ENCODE measurements at places on chromosomes 1 and 21. TPM values are rescaled to one million over a fixed set of nuclear protein-coding genes. Genes with fewer than 3 reads are reported as not detected.
A peak's percentile ranks its signal among the peaks of the same experiment; 100 is the strongest.

- no peak overlapping the region for H3K27ac ChIP-seq
- no peak overlapping the region for H3K4me3 ChIP-seq
- no peaks in the 10 kb centered on the region for H3K4me1 ChIP-seq
- no peak for DNase-seq
- H3K36me3 ChIP-seq: peaks cover 17% of the 10 kb centered on the region
- no peaks in the 10 kb centered on the region for H3K27me3 ChIP-seq
Observed at GRCh38 chr21:25983745-25984144, 186.8 kb downstream of the APP start.

DNA sequence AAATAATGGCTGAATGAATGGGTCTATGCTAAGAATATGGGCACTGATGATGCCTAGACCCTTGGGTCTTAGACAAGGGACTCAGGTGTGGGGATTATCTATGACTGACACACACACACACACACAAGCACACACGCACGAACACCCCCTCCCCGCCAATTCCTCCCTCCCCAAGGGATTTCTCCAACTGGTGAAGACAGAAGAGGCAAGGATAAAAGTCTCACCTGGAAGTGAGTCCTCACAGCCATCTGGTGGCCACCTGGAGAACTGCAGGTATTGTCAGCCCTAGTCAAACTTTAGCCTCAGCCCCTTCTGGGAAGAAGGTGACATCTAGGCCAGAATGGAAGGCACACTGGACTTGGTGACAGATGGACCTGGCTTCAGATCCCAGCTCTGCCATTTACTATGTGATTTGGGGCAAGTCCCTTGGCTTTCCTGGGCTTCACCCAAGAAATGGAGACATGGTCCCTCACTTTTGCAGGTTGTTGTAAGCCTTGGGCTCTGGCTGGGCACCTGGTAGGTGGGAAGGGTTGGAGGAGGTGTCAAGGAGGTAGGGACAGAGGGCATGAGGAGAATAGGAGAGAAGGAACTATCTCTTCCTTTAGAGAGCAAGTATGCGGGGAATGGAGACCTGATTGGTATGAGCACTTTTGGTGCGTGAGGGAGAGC lies 4.0 kb upstream of the GPR3 start:
- no peaks in the 10 kb centered on the region for H3K27me3 ChIP-seq
- peak; percentile 81 for DNase-seq
- no peaks in the 10 kb centered on the region for H3K36me3 ChIP-seq
- no peak overlapping the region for H3K4me3 ChIP-seq

GRCh38 chr1:162722036-162722435 lies 68.5 kb upstream of the HSD17B7 start:
- H3K27ac ChIP-seq: no peak overlapping the region
- no peak overlapping the region for H3K4me3 ChIP-seq
- DNase-seq: no peak
- H3K36me3 ChIP-seq: no peaks in the 10 kb centered on the region
- H3K27me3 ChIP-seq: no peaks in the 10 kb centered on the region
- H3K4me1 ChIP-seq: no peaks in the 10 kb centered on the region

DNA sequence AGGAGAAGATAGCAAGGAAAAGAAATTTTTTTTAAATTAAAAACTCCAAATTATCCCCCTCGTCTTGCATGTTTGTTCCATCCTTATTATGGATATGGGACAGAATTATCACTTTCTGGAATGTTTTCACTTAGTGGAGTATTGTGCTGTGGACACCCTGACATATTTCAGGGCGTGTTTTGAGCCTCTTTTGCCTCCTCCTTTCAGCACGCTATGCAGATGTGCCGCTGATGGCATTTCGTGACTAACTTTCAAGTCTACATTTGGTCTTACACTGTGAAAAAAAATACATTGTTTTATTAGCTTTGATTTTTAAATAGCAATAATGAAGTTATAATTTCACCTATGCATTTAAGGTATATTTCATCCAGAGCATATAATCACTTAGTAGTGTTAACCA lies 738.7 kb downstream of the LTN1 start:
- no peaks in the 10 kb centered on the region for H3K27me3 ChIP-seq
- DNase-seq: no peak
- H3K27ac ChIP-seq: no peak overlapping the region
- no peaks in the 10 kb centered on the region for H3K4me1 ChIP-seq
- H3K4me3 ChIP-seq: no peak overlapping the region
- no peaks in the 10 kb centered on the region for H3K36me3 ChIP-seq

DNA sequence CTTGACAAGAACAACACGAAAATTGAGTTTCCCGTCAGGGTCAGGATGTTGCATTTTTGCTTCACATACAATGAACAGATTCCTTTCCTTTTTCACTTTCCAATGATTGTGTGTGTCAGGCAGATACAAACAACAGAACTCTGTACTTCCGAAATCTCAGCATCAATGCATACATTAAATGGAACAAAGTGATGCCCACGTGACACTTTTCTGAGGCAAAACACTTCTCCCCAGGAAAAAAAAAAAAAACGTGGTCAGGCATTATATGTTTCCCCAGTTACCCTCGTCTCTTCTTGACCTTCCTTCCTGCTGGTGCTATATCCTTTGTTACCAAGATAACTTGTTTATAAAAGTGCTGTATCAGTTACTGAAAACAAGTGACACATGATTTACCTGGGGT lies 181.8 kb downstream of the ZNF281 start:
- DNase-seq: no peak
- no peaks in the 10 kb centered on the region for H3K36me3 ChIP-seq
- no peak overlapping the region for H3K27ac ChIP-seq
- H3K4me1 ChIP-seq: peaks cover 17% of the 10 kb centered on the region
- H3K4me3 ChIP-seq: no peak overlapping the region
- H3K27me3 ChIP-seq: no peaks in the 10 kb centered on the region

DNA sequence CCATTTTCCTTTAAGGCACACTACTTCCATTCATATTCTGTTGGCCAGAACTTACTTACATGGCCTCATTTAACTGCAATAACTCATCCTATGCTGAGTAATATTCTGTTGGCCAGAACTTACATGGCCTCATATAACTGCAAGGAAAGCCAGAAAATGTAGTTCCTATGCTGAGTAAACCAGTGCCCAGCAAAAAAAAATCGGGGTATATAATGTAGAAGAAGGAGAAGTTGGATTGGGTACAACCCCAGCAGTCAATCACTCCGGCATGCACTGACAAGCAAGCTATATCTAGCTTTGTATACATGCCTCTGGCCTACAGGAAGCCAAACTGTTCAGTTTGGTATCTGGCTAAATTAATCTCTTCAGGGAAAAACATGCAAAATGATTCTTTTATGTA lies 39.4 kb upstream of the PPIH start:
- no peaks in the 10 kb centered on the region for H3K27me3 ChIP-seq
- H3K4me3 ChIP-seq: no peak overlapping the region
- H3K4me1 ChIP-seq: no peaks in the 10 kb centered on the region
- no peaks in the 10 kb centered on the region for H3K36me3 ChIP-seq

DNA sequence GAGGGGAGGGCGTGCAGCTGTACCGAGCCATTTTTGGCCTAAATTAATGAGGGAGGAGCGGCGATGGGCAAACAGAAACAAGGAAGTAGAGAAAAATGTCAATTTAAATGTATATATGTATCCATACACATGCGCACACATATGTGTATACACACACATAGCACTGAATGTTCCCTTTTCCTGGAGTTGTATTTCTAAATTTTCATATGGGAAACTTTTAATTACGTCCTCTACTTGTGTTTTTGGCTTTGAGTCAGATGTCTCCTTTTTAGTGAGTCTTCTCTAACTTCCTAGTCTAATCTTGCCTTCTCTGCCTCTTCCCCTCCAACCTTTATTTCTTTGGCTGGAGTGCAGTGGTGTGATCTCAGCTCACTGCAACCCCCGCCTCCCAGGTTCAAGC lies 15.4 kb upstream of the CYYR1 start:
- DNase-seq: no peak
- H3K4me3 ChIP-seq: peak overlapping the region; percentile 4
- H3K36me3 ChIP-seq: no peaks in the 10 kb centered on the region
- H3K27ac ChIP-seq: no peak overlapping the region
- no peaks in the 10 kb centered on the region for H3K4me1 ChIP-seq
- H3K27me3 ChIP-seq: no peaks in the 10 kb centered on the region

- H3K27ac ChIP-seq: no peak overlapping the region
- no peaks in the 10 kb centered on the region for H3K36me3 ChIP-seq
- H3K27me3 ChIP-seq: no peaks in the 10 kb centered on the region
Observed at GRCh38 chr21:35349376-35350080, 300.4 kb upstream of the RUNX1 start.

LCE2A gene
- not detected for total RNA-seq

HES3 gene
- total RNA-seq: not detected

SRSF4 gene
- 73.9 TPM for total RNA-seq

OR2T29 gene
- not detected for total RNA-seq

OR2T33 gene
- total RNA-seq: not detected

E2F2 gene
- 1.1 TPM for total RNA-seq
